Left ventricle myocardium inferior (tissue), 1 donor: ENCODE measurements at places on chromosomes 2 and 18.

DNA sequence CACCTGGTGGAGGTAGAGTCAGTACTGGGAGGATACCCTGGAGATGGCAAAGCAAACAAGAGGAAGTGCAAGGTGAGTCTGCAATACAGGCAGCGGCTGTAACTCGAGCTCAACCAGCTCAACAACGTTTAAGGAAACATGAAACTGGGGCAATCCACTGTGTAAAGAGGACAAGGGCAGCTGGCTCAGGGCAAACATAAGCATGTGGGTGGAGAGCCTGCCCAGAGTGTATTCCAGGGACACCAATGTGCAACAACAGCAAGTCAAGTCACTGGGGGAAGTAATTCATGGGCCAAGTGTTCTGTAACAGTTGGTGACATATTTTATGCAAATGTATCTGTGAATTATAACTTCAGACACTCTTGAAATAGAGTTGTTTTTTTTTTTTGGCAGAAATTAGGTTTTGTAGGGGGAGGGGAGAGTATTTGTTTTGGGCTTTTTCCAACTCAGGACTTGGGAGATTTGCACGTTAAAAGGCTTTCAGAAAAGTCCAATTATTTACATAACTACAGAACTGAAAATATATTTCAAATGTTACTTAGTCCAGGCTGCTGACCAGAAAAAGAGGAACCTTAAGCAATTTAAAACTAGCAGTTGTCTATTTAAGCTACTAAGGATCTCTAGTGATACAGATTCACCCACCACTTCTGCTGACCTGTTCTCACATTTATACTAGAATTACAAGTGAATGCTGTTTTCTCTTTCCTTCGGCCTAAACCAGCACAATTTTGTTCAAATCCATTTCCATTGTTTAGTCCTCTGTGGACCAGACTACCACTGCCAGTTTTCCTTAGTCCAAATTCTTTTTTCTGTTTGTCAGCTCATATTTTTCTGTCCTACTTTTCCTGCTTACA is 18.6 kb downstream of the NRXN1 start:
- no peak for DNase-seq

DNA sequence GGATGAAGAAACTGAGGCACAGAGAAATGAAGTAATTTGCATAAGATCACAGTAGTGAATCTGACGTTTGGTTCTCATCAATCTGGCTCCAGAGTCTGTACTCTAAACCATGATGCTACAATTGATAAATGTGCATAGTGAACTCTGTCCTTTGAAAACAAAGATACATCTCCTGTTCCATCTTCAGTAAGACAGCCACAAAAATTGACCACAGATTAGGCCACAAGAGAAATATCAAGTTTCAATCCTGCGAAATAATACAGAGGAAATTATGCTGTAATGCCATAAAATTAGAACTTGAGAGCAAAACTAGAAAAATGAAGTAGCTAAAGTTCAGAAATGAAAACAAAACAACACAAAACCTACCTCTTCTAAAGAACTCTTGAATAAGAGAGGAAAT is 28.4 kb downstream of the FAM98A start:
- DNase-seq: no peak

GRCh38 chr18:52541056-52541455 is 201.1 kb downstream of the DCC start:
- DNase-seq: no peak

DNA sequence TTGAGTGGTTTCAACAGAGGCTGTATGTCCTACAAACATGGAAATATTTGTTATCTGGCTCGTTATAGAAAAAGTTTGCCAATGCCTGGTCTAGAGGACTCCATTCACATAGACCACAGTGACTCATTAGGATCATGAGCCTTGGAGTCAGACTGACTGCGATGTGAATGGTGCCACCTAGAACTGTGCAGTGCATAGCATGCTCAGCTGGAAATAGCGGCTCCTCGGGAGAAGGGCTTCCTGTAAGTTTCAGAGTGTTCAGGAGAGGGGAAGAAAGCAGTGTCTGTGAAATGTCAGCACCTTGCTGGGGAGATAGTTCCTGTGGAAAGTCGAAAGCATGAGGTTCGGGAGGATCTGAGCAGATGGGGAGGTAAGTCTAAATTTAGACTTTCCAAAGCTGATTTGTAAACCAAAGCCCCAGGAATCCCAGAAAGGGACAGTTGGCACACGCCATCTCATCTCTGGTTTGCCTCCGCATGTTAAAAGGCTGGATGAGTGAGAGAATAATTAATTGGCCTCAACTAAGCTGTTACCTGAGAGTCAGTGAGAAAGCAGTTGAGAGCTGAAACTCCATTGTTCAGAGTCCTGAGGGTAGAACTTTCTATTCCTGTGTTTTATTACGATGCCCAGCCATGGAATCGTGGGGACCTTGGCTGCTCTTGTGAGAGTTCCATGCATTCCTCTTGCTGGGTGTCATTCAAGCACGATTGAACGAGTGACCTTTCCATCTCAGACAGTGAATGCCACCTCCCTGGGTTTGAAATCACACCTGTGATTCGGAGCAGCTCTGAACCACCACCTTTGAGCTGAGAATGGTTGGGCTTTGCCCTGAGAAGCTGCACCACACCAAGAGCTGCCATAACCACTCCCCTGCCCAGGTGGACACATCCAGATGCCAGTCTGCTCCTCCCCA is 99.5 kb downstream of the MAPK4 start:
- no peak for DNase-seq

DNA sequence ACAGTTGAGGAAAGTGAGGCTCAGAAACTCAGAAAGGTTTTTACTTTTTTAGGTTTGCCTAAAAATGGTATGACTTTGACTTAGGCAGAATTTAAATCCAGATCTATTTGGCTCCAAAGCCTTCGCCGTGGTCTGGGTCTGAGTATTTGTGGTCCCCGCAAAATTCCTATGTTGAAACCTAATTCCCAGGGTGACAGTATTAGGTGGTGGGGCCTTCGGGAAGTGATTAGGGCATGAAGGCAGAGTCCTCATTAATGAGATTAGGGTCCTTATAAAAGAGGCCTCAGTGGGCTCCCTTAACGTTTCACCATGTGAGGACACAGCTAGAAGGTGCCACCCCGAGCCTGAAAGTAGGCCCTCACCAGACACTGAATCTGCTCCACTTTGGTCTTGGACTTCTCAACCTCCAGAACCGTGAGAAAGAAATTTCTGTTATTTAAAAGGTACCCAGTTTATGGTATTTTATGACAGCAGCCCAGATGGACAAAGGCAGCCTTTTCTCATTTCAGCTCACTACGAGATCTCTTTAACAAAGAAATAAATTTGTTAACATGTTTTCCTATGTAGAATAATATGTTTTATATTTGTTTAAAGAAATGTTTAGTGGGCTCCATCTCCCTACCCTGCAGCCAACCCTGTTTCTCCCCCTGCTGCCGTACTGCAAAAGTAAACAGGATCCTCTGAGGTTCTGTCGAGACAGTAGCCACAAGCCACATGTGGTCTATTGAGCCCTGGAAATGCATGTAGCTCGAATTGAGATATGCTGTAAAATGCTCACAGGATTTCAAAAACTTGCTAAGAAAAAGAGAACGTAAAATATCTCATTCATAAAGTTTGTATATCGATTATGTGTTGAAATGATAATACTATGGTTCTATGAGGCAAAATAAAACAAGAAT is 80.6 kb downstream of the MOGAT1 start:
- DNase-seq: no peak

DNA sequence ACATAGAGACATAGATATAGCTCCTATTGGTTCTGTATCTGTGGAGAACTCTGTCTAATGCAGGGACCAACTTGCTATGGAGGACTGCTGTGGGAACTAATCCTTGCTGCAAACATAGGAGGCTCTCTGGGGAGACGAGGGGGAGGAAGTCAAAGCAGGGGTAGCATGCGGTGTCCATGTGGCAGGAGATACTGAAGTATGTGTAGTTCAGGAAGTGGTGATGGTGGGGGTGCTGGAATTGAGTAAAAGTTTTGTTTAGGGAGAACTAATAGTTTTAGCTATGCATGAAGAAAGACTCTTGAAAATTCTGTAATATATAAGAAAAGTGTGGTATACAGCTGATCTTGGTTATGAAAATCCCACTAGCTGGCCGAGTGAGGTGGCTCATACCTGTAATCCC is 62.0 kb downstream of the ANKRD44 start:
- DNase-seq: no peak
